ENCODE measurements at places on chromosomes 16 and 17. TPM values are rescaled to one million over a fixed set of nuclear protein-coding genes. Genes with fewer than 3 reads are reported as not detected.

DNA sequence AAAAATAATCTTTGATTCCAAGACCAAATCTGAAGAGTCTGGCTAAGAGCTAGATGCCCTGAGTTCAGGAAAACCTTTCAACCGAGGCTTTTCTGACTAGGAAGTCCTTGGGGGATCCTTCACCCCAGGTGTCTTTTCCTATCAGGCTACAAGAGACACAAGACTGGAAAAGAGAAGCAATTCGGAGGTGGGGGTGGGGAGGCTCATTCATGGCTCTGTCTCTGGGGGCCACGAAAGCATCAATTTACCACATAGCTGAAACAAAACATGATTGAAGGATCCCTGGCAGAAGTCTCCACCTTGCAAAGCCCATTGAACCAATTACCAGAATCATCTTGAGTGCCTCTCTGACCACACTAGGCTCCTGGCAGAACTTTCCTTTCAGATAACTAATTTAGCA lies 239.8 kb upstream of the SALL1 start:
- H3K27me3 ChIP-seq, result no peaks in the 10 kb centered on the region
- no peak overlapping the region for H3K4me3 ChIP-seq
- H3K27ac ChIP-seq, result no peak overlapping the region
- DNase-seq, result no peak
- no peaks in the 10 kb centered on the region for H3K36me3 ChIP-seq

DNA sequence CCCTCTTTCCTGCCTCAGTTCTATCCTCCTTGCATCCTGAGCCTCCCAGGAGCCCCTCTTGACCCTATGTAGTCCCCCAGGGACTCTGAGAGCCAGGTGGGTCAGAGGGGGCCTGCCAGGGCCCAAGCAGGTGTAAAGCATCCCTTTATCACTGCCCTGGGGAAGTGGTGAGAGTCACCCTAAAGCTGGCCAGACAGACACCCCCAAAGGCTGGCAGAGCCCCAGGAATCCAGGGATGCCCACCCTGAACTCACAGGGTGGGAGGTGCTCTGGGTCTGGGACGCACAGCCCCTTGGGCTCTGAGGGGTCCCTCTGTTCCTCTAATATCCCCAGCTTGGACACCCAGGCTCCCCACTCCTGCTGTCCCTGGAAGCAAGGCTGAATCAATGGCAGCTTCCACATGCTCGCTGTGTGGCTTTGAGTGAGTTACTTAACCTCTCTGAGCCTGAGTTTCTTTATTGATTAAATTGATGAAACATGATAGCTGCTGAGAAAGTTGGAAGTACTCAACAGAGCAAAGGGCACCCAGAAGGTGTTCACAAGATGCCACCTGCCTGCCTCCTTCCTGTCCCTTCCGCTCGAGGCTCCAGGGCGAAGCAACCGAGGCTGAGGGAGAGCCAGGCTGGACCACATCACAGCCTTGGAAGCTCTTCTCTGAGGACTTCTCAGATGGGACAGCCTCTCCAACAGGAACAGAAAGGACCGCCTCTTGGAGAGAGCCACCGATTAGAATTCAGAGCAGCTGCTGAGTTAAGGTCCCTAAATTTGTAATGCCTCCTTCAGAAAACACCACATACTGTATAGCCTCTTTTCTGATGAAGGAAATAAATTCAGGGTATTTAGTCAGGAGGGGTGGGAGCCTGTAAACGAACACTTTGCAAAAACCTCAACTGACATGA lies 67.1 kb upstream of the DOC2B start:
- H3K4me3 ChIP-seq, result no peak overlapping the region
- H3K4me1 ChIP-seq, result no peaks in the 10 kb centered on the region
- no peak overlapping the region for H3K27ac ChIP-seq
- no peaks in the 10 kb centered on the region for H3K36me3 ChIP-seq

DNA sequence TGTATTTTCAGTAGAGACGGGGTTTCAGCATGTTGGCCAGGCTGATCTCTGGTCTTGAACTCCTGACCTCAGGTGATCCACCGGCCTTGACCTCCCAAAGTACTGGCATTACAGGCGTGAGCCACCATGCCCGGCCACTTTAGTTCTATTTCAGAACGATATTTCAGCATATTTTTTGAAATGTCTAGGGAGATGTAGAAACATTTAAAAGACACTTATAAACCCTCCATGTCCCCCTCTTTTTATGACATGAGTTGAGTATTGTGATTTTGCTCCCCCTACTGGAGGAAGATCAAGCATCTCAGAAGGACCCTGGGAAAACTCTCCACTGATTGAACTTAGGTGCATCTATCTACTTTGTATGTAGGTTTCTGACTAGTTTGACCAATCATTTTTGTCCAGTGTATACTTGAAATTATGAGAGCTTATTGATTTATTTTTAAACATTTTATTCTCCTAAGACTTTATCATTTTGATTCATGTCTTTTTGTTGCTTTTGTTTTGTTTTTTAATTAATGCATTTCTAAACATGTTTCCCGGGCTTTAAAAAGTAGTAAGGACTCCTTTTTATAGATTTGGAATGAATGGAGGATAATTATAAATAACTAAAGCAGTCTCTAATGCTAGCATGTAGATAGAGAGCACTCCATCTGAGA lies 105.1 kb downstream of the CHD9 start:
- no peak for DNase-seq
- H3K4me3 ChIP-seq, result no peak overlapping the region
- no peak overlapping the region for H3K27ac ChIP-seq
- peaks cover 2% of the 10 kb centered on the region for H3K4me1 ChIP-seq

The SLFN14 gene
- total RNA-seq, result not detected

The GPRC5B gene
- not detected for total RNA-seq
